WTC11 (cell line): ENCODE measurements at places on chromosomes 3 and 15.
A peak's percentile ranks its signal among the peaks of the same experiment; 100 is the strongest.

DNA sequence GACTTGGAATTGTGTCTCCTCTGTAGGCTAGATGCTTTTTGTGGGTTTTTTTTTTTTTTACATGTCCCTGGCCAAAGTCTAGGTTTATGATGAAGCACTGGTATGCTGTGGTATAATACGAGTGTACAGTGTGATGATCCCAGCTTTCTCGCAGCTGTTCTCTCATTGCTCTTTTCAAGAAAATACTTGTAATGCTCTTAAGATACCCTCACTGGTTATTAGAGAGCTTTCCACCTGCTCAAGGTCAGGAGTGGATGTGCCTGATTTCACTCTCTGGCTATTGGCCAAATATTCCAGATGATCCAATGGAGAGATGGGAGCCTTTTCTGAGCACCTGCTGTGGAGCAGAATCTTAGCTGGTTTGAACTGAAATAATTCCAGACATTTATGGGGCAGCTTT lies 215.1 kb downstream of the MYRIP start:
- no peak for DNase-seq

- no peak for DNase-seq
Observed at GRCh38 chr3:42503957-42504333, 1.5 kb downstream of the VIPR1 start.

DNA sequence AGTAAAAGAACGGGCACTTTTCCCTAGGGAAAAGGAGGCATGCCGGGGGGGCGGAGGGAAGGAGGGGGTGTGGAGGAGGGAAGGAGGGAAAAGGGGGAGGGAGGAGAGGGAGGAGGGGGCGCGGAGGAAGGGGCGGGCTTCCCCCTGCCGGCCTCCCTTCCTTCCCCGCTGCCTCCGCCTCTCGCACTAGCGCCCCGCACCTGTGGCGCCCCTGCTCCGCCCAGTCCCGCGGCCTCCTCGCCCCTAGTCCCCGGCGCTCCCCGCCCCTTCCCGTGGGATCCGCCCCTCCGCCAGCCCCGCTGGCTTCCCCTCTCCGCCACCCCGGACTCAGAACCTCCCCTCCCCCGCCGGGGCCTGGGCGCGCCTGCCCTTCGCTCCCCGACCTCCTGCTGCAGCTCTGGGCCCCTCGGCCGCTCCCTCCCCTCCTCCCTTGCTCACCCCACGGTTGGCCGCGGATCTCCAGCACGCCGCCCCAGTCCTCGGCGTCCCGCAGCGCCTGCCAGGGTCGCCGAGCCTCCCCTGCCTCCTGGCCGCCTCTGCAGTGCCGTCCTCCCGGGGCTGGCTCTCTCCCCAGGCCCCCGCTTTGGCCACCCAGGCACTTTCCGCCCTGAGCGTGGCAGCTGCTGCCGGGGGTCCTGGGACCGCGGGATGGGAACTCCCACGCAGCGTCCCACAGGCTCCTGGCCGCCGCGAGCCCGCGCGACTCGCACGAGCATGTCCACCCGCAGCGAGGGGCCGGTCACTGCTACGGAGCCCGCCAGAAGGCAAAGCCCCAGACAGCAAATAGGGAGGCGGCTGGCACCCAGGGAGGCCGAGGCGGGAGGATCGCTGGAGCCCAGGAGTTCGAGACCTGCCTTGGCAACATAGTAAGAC lies 147.4 kb downstream of the TJP1 start:
- peak; percentile 93 for DNase-seq

DNA sequence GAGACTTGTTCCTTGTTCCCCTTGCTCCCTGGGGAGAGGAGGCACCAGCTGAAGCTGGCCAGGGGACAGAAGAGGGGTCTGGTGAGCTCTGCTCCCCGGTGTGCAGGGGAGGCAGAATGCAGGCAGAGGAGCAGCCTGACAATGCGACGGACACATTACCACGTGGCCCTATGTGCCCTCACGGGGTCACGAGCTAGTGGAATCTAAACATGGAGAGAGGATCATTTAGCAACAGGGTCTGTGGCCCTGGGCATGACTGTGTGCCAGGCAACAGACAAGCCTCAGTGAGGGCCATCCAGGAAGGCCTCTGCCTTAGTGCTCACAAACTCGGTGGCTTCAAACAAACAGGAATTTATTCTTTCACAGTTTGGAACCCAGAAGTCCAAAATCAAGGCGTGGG lies 8.5 kb upstream of the MUC4 start:
- DNase-seq, result no peak

- no peak for DNase-seq
Observed at GRCh38 chr3:157465741-157466140, 29.1 kb downstream of the PTX3 start.

GRCh38 chr3:133093366-133093765 lies 55.2 kb downstream of the TMEM108 start:
- DNase-seq, result no peak

DNA sequence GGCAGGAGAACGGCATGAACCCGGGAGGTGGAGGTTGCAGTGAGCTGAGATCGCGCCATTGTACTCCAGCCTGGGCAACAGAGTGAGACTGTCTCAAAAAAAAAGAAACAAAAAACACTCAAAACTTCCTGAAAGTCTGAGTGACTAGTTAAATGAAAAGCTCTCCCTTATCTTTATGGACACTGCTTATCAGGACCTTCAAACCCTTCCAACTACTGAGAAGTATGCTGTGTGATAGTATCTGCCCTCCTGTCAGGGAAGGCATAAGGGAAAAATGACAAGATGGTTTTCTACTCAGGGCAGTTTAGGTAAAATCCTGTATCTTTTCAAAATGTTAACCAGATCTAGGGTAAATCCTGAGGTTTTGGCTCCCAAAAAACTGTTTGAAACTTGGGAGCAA lies 21.8 kb downstream of the EMC7 start:
- no peak for DNase-seq

DNA sequence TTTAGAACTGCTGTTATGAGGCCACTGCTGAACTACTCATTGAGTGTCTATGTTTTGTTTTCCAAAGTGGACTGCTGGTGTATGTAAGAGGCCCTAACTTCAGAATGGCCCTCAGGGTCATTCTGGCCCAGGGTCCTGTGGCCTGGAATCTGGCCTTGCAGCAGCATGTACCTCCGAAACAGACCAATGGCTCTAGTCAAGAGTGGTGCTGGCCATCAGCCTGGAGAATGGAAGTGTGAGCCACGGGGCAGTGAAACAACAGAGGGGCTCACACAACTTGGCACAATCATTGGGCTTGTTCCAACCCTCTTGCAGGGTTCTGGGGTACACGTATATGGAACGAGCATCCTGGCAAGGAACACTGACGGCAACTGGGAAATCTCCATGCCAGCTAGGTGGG lies 40.5 kb downstream of the SCN5A start:
- DNase-seq, result no peak

GRCh38 chr3:16715281-16715680 lies 110.1 kb upstream of the DAZL start:
- DNase-seq, result no peak

- DNase-seq, result no peak
Observed at GRCh38 chr3:145678401-145678800, 482.6 kb downstream of the PLOD2 start.

DNA sequence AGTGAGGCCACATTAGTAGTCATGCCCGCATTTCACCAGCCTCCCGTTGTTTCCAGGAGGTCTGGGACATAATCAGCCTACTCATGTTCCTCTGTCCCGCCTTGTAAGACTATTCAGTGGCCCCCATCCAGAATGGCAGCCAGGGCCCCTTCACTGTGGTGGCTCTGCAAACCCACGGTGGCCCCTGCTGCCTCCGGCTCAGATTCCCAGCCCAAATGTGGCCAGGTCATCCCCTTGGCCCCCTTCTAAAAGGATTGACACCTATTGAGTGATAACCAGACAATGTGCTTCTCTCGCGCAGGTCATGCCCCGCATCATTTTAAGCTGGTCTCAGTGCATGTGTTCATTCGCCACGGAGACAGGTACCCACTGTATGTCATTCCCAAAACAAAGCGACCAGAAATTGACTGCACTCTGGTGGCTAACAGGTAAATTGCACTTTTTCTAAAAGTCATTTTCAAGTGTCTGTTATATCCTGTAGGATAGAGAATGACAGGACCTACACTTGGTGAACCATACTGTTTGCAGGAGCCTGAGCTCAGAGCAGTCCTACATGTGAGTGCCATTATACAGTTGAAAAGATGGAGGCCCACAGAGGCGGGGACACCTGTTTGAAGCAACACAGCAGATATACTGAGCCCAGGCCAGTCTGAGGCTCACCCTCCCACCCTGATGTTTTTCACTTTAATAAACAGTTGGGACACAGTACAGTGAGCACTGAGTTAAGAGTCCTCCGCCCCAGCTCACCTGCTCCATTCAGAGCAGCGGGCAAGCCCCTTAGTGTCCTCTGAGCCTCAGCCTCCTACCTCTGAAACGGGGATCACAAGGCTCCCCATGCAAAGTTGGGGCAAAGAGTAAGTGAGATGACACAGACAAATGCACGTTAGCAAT lies 47.7 kb downstream of the PXYLP1 start:
- no peak for DNase-seq

DNA sequence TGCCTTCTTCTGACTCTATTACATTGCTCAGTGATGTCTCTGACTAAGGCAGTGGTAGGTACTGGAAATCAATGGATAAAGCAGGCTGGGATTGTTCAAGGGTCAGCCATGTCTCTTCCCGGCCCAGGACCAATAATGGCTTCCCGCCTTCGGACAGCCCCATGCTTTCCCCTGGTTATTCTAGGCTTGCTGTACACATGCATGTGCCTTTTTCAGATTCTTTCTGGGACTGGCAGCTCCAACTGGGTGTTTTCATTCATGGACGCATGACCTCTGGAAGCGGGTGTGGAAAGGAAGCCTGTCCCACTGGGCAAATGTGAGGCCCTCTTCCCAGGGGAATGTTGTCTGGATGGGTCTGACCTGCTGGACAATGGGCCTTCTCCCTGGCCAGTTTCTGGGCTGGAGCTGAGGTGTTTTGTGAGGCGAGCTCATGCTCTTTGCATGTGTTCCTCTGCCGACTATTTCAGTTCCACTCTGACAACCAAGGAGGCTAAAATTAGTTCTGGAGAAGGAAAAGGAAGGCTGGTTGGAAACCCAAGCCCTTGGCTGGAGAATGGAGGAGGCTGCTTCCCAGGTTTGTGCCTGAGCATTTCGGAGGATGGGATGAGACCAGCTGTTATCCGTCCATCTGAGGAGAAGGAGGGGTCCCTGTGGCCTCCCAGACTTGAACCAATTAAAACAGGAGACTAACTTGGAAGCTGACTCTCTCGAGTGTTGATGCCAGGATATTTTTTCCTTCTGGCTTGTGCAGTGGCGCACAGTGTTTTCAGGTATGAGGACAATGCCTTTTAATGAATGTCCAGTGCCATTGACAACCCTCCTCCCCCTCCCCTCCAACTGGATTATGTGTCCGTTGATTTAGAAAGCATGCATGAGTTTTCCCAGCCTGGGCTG lies 6.9 kb downstream of the ACVR2B start:
- DNase-seq, result no peak

DNA sequence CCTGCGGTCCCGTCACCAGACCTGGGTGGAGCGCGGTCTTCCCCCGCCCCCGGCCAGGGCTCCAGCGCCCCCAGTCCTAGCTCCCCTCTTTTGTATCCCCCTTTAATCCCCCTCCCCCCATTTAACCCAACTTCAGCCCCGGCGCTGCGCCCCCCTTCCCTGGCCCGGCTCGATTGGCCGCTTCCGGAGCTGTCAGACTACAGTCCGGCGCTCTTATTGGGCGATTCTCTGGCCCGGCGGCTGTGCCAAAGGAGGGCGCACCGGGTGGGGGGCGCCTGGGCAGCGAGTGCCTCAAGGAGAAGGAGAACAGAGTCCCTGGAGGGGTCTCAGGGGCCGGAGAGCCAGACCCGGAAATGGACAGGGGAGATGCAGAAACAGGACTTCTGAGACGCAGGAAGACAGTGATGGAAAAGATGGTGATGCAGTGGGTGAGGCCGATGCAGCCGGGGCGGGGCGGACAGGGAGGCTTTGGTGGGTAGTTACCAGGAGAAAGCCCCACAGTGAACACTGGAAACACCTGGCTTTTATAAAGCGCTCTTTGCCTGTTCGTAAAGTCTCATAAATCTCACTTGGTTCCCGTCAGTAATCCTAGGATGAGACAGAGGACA lies 1.2 kb upstream of the ADCY5 start:
- peak; percentile 63 for DNase-seq
